ENCODE measurements at places on chromosomes 6 and 20. TPM values are rescaled to one million over a fixed set of nuclear protein-coding genes. Genes with fewer than 3 reads are reported as not detected.

The HSPA1L gene
- total RNA-seq: 1.7 TPM

The AIF1 gene
- 35.5 TPM for total RNA-seq

The L3MBTL1 gene
- total RNA-seq: 10.5 TPM

The KIFC1 gene
- total RNA-seq: 1.6 TPM

The CLDN20 gene
- not detected for total RNA-seq

The OR2H1 gene
- not detected for total RNA-seq

The SLC17A9 gene
- total RNA-seq: 5.5 TPM
